ENCODE measurements at places on chromosomes 5 and 9. TPM values are rescaled to one million over a fixed set of nuclear protein-coding genes. Genes with fewer than 3 reads are reported as not detected.

The CDH9 gene
- not detected for total RNA-seq

The LCN9 gene
- total RNA-seq = not detected

The NR4A3 gene
- 0.32 TPM for total RNA-seq

The SPATA31D4 gene
- total RNA-seq = not detected

The HTR4 gene
- not detected for total RNA-seq

The SARDH gene
- total RNA-seq = 4.6 TPM

Data from bronchial smooth muscle cell (primary cell).